ENCODE measurements at places on chromosomes 12 and 14. TPM values are rescaled to one million over a fixed set of nuclear protein-coding genes. Genes with fewer than 3 reads are reported as not detected.

The PIWIL1 gene
- 0.67 TPM for total RNA-seq

The IFNG-AS1 gene
- total RNA-seq, result 0.27 TPM

The ANO2 gene
- 7.0 TPM for total RNA-seq

The CHST11 gene
- 7.0 TPM for total RNA-seq

The PRICKLE1 gene
- 19.2 TPM for total RNA-seq

DNA sequence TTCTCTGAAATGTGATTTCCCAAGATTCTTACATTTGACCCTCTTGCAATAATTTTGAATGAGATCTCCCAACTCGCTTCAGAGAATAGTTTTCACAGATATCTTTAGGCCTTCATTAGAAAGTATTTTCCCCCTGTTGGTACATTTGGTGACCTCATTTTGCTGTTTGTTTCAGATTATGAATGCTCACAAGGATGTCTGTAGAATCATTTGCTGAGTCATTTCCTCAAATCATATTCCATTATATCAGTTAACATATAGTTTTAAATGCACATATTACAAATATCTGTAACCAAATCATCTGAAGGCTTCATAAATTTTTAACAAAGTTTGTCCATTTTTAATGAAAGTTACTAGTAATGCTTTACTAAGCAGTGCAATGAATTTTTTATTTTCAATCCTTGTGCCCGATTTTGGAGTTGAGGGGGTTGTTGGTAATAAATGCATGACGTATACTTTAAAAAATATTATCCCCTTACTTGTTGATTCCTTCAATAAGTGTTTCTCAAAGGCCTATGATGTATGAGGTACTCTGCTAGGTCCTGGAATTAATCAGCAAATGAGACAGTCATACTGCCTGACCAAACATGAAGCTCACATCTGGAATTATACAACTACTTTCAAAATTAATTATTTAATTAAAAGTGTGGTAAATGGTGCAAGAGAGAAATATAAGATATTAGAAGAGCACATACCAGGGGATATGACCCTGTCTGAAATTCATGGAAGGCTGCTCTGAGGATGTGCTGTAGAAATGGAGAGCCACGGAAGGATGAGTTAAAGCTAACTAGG lies 126.9 kb upstream of the RAP1B start:
- no peak for DNase-seq
- H3K36me3 ChIP-seq, result no peaks in the 10 kb centered on the region
- H3K27ac ChIP-seq, result no peak overlapping the region

GRCh38 chr14:93952829-93953228 lies 23.5 kb downstream of the ASB2 start:
- H3K4me3 ChIP-seq, result no peak overlapping the region
- no peaks in the 10 kb centered on the region for H3K4me1 ChIP-seq
- H3K36me3 ChIP-seq, result no peaks in the 10 kb centered on the region
- H3K27me3 ChIP-seq, result no peaks in the 10 kb centered on the region
- H3K27ac ChIP-seq, result no peak overlapping the region

- no peaks in the 10 kb centered on the region for H3K27me3 ChIP-seq
- no peak for DNase-seq
- H3K36me3 ChIP-seq, result no peaks in the 10 kb centered on the region
- no peak overlapping the region for H3K4me3 ChIP-seq
- H3K27ac ChIP-seq, result no peak overlapping the region
- no peaks in the 10 kb centered on the region for H3K4me1 ChIP-seq
Observed at GRCh38 chr12:94070520-94070919, 77.9 kb upstream of the PLXNC1 start.

- no peaks in the 10 kb centered on the region for H3K27me3 ChIP-seq
- no peak for DNase-seq
- no peaks in the 10 kb centered on the region for H3K4me1 ChIP-seq
- H3K4me3 ChIP-seq, result no peak overlapping the region
Observed at GRCh38 chr12:127025545-127025944, 1241.4 kb upstream of the TMEM132C start.

DNA sequence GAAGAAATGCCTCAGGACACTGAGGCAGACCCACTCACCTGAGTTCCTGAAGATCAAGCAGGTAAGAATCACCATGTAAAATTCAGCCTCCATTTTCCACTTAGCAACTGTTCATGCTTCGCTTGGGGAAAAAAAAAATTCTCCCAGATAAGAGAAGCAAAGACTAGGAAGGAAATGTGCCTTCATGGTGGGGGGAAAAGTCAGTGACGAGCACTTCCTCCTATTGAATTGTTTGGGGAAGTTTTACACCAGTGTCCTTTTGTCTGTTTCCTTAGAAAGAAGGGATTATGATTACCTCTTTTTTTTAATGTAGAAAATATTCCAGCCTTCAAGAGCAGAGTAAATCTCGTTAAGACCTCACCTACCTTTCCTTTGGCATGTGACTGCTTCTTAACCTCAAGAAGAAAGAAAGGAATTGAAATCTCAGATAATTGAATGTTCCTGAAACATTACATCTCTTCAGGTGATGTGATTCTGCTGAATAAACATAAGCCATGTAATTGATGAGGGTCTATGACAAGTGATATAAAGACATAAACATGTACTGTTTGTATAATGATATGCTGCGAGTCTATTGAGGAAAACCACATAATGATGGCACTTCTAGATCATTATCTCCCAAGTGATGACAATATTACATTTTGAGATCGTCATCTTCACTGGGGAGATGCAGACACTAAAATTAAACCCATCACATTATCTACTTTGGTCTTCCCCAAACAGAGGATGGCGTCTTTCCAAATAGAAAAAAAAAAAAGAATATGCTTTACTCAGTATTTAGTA lies at the start of gene PTPRB:
Gene PTPRB (minus strand): TSS at position 127 of the 783 bp plus-strand sequence. CDS start 34 bp downstream, at position 93.
- DNase-seq, result no peak
- H3K27ac ChIP-seq, result peak within 1 kb of the TSS; percentile 54
- H3K36me3 ChIP-seq, result no peaks in the 10 kb centered on the region
- H3K4me3 ChIP-seq, result no peak within 1 kb of the TSS
- H3K4me1 ChIP-seq, result no peaks in the 10 kb centered on the region

GRCh38 chr14:64826333-64826732 lies 53.4 kb downstream of the SPTB start:
- no peak overlapping the region for H3K4me3 ChIP-seq
- no peaks in the 10 kb centered on the region for H3K36me3 ChIP-seq
- H3K27ac ChIP-seq, result no peak overlapping the region
- no peaks in the 10 kb centered on the region for H3K27me3 ChIP-seq
- DNase-seq, result no peak

- no peak overlapping the region for H3K27ac ChIP-seq
- H3K27me3 ChIP-seq, result no peaks in the 10 kb centered on the region
- H3K4me3 ChIP-seq, result no peak overlapping the region
Observed at GRCh38 chr14:104931771-104932675, 7.3 kb downstream of the PLD4 start.

DNA sequence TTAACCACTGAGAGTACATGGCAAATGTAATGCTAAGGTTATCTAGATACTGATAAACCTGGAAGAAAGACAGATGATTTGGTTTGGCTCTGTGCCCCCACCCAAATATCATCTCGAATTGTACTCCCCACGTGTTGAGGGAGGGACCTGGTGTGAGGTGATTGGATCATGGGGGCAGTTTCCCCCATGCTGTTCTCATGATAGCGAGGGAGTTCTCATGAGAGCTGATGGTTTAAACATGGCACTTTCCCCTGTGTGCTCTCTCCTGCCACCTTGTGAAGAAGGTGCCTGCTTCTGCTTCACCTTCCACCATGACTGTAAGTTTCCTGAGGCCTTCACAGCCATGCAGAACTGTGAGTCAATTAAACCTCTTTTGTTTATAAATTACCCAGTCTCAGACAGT lies 14.2 kb downstream of the NOXRED1 start:
- H3K36me3 ChIP-seq, result no peaks in the 10 kb centered on the region
- H3K27me3 ChIP-seq, result no peaks in the 10 kb centered on the region
- no peak for DNase-seq
- H3K4me3 ChIP-seq, result no peak overlapping the region

GRCh38 chr12:97912943-97913342 lies 450.3 kb downstream of the RMST start:
- DNase-seq, result no peak
- no peaks in the 10 kb centered on the region for H3K27me3 ChIP-seq
- H3K27ac ChIP-seq, result no peak overlapping the region
- H3K4me3 ChIP-seq, result no peak overlapping the region
- H3K4me1 ChIP-seq, result no peaks in the 10 kb centered on the region

DNA sequence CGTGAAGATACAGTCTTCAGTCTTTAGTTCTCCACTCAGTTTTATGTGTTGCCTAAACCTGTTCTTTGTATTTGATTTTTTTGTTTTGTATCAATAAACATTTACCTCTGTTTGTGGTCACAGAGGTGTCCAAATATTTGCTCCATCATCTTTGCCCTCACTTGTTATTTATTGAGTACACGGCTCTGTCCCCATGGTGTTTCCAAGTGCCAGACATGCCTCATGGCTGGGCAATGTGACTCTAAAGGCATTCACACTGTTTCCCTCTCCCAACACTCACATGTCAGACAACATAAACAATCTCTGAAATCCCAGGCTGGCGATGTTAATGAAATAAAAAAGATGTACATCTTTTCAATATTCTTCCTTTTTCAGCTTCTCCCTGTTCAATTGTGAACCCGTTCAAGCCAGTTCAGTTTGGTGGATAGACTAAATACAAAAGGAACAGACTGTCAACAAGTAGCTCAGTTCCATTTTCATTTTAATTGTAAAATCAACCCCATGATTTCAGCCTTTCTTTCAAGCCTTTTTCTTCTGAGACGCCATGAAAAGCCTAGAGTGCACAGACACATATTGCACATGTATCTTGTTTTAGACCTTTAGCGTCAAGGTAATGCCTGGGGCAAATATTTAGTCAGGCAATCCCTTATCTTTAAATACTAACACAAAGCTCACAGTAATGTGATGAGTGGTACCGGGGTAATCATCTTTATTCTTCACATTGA lies 680.7 kb downstream of the GALC start:
- H3K27me3 ChIP-seq, result no peaks in the 10 kb centered on the region
- no peak overlapping the region for H3K4me3 ChIP-seq
- no peaks in the 10 kb centered on the region for H3K36me3 ChIP-seq
- no peak for DNase-seq
- no peak overlapping the region for H3K27ac ChIP-seq
- H3K4me1 ChIP-seq, result no peaks in the 10 kb centered on the region

GRCh38 chr12:12224240-12224940 lies 42.5 kb downstream of the LRP6 start:
- H3K27ac ChIP-seq, result no peak overlapping the region
- H3K4me3 ChIP-seq, result no peak overlapping the region
- H3K4me1 ChIP-seq, result peaks cover 8% of the 10 kb centered on the region
- H3K36me3 ChIP-seq, result no peaks in the 10 kb centered on the region
- H3K27me3 ChIP-seq, result no peaks in the 10 kb centered on the region

- H3K27ac ChIP-seq, result no peak overlapping the region
- H3K36me3 ChIP-seq, result no peaks in the 10 kb centered on the region
- no peaks in the 10 kb centered on the region for H3K4me1 ChIP-seq
- H3K27me3 ChIP-seq, result no peaks in the 10 kb centered on the region
Observed at GRCh38 chr12:78938341-78939084, 73.9 kb downstream of the SYT1 start.

Measured in thyroid gland (tissue), 4 donors.